ENCODE measurements at places on chromosomes 11 and 22.

DNA sequence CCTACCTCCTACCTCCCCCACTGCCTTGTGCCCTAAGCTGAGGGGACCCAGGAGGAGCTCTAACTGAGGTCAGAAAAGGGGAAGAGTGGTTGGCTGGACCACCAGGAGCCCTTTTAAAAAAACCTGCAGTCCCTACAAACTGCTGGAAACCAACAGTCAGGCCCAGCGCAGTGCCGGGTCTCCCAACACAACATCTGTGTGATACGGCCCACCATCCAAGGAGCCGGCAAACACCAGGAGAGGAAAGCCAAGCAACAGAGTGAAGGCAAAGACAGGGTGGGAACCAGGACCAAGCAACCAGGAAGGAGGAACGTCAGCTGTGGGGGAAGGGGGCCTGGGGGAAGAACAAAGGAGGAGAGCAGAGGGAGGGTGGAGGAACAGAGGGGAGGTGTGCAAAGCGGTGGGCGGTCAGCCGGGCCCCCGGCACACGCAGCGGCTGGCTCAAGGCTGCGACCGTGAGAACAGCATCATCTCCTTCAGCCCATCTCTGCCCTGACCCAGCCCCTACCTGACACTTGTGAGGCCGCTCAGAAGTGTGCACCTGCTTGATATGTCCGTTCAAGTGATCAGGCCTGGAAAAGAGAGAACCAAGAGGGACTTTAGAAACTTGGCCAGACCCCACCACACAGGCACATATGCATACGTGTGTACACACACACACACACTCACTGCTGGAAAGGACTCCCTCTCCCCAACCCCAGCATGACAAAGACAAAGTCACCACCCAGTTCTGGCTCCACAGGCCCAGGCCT lies 3.6 kb downstream of the PATZ1 start:
- DNase-seq, result no peak

GRCh38 chr11:1399386-1400316 lies 9.9 kb downstream of the BRSK2 start:
- no peak for DNase-seq

GRCh38 chr11:30106222-30107181 lies 89.7 kb upstream of the KCNA4 start:
- no peak for DNase-seq

DNA sequence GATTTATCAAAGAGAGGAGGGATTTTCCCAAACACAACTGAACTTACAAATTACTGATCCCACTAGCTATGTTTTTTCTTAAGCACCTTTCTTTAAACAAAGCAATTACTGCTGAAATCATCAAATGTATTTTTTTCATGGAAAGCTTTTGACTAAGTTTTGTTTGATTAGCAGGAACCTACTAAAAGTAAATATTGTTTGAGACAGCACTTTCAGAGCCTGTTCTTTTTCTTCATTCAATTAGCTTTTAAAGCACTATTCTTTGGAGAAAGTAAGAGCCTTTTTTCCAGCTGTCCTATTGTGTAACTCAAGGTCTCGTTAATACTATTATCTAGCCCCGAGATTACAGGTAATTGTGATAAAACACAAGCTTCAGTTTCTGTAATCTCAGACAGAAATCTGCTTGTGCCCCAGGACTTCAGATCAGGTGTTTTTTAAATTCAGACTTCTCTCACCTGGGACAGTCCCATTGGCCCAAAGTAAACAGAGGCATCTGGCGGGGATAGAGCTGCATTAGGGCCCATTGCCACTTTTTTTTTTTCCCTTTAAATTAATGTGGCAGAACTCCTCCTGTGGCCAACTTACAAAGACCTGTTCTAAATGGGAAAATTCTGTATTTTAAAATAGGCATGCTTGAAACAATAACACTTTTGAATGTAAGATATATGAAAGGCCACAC lies 11.0 kb downstream of the CSTPP1 start:
- no peak for DNase-seq

Measured in activated T-helper 1 cell treated with Interleukin-2 at 50 U/mL for 16 hours (primary cell).